ENCODE measurements at places on chromosomes 6 and 20. TPM values are rescaled to one million over a fixed set of nuclear protein-coding genes. Genes with fewer than 3 reads are reported as not detected.

The RTF2 gene
- 46.2 TPM for total RNA-seq

The C4B gene
- 2.8 TPM for total RNA-seq

The PPP1R3G gene
- not detected for total RNA-seq

The HSPA1B gene
- 20.2 TPM for total RNA-seq

The ANKEF1 gene
- 7.2 TPM for total RNA-seq

The LPA gene
- not detected for total RNA-seq

The B3GALT4 gene
- 0.83 TPM for total RNA-seq

The CTSZ gene
- total RNA-seq, result 139 TPM

The RIPOR3 gene
- not detected for total RNA-seq

The TCF15 gene
- not detected for total RNA-seq

The C20orf141 gene
- total RNA-seq, result not detected

The RAB5IF gene
- total RNA-seq, result 61.8 TPM

The RBM24 gene
- 0.49 TPM for total RNA-seq

The MAN1A1 gene
- 5.3 TPM for total RNA-seq

The LY6G6F gene
- total RNA-seq, result not detected

The PNPLA1 gene
- not detected for total RNA-seq

The KIF13A gene
- 85.5 TPM for total RNA-seq

The NMBR gene
- total RNA-seq, result not detected

The EPPIN gene
- total RNA-seq, result not detected

The COL11A2 gene
- 0.64 TPM for total RNA-seq

The PRDM1 gene
- total RNA-seq, result 5.7 TPM

The WFDC12 gene
- total RNA-seq, result not detected

The LRRN4 gene
- not detected for total RNA-seq

The TCF21 gene
- total RNA-seq, result not detected

The VIP gene
- total RNA-seq, result not detected

The BFSP1 gene
- total RNA-seq, result 1.3 TPM

The BPI gene
- total RNA-seq, result not detected

The LY6G6D gene
- not detected for total RNA-seq

The KCNK5 gene
- total RNA-seq, result 1.3 TPM

The SOX18 gene
- 0.16 TPM for total RNA-seq

The SCRT2 gene
- total RNA-seq, result not detected

The WFDC5 gene
- 0.78 TPM for total RNA-seq

The TENT5A gene
- 3.0 TPM for total RNA-seq

The RAET1E gene
- total RNA-seq, result 13.7 TPM

The NKX2-4 gene
- not detected for total RNA-seq

The EYS gene
- under 0.01 TPM for total RNA-seq

The CST4 gene
- total RNA-seq, result not detected

The RNF39 gene
- total RNA-seq, result 2.5 TPM

The SLC13A3 gene
- total RNA-seq, result 3.7 TPM

The C6orf47 gene
- total RNA-seq, result 14.2 TPM
